Astrocyte of the spinal cord (primary cell): ENCODE measurements at places on chromosomes 4 and X.
A peak's percentile ranks its signal among the peaks of the same experiment; 100 is the strongest.

GRCh38 chr4:139278485-139278884, 1.5 kb downstream of the MGARP start:
- DNase-seq = no peak

DNA sequence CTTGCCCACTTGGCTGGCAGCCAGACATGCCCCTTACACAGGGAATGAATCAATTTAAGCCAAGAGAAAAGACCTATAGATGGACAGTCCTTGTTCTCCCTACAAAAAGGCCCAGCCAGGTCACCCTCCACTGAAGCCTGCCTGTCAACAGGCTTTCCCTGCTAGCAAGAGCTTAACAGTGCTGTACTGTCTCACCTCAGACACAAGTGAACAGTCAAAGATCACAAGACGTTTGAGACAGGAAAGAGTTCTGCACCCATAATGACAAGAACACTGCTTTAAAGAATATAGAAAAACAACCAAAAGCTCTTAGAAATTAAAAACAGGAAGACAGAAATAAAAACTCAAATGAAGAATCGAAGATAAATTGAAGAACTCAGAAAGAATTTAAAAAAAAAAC, 4.6 kb downstream of the RNF175 start:
- no peak for DNase-seq

DNA sequence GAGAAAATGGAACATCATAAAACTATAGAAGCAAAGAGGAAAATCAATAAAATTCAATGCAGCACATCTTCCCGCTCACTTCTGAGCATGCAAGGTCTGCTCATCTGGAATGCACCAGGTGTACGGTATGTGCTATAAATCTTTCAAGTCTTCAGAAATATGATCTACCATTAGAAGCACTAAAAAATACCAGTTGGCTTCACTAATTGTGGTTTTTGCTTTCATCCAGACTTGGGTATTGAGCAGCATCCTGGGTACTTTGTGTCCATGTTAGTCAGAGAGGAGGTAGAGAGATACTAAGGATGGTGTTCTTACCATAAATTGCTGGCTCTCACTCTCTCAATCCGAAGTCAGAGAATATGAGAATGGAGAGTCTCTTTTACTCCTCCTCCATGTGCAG, 477.1 kb downstream of the PPARGC1A start:
- no peak for DNase-seq

- no peak for DNase-seq
These were observed 78.3 kb downstream of the CT47B1 start for GRCh38 chrX:120797188-120797851.

DNA sequence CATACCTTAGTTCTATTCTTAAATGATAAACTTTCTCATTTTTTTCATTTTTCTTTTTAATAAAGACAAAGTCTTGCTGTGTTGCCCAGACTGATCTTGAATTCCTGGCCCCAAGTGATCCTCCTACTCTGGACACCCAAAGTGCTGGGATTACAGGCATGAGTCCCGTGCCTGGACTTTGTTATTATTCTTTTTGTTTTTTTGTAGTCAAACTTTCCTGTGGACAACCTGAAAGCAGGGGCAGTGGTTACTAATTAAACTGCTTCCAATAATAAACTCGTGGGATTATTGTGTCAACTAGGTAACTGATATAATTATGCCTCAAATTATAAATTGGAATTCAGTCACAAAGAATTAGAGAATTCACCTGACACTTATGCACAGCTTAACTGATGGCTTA, 107.8 kb upstream of the RAPGEF2 start:
- no peak for DNase-seq

DNA sequence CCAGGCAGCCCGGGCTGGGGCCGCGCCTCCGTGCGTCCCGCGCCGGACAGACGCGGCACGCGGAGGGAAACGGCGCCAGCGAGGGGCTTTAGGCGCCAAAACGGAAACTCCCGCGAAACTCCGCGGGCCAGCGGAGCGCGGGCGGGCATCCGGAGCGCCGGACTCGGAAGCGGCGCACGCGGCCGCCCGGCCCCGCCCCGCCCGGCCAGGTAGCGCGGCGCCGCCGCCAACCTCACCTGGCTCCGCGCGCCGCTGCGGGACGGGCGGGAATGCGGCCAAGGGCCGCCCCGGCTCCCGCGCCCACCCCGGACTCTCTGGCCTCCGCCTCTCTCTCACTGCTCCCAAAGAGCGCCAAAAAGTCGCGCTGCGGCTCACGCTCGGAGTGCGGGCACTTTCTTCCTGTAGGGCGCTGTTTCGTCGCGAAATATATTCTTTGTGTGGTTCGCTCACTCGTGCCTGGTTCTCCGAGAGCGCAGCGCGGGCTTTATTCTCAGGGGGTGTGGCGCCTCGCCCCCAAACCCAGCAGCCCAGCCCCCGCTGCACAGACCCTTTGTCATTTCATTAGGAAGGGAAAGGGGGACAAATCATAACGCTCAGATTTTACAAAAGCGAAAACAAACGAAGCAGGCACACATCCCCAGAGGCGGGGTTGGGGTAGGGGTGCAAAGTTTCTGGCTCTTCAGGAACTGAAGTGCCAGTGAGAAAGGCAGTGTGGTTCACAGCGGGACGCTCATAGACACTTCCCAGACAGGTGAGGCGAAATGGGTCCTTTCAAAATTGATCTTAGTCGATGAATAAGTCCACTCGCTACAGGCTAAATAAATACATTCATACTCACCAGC, 961 bp upstream of the MBNL3 start:
- DNase-seq = no peak

- DNase-seq = peak; percentile 84
These were observed 51.8 kb downstream of the RBPJ start for GRCh38 chr4:26372525-26373172.

DNA sequence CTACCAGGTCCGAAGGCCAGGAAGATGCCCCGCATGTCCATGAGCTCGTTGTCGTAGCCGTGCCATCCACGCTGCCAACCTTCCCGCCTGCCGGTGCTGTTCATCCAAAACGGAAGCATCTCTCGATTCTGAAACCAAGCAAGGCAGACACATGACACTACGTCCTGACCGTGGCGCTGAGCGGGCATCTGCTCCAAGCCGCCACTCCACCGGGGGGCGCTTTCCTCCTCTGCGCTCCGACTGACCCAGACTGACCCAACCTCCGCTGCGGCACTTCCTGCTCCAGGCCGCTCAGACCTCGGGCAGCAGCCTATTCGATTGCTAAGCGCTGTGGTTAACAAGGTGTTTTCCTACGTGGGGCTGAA, 120.5 kb downstream of the ENPP6 start:
- no peak for DNase-seq

DNA sequence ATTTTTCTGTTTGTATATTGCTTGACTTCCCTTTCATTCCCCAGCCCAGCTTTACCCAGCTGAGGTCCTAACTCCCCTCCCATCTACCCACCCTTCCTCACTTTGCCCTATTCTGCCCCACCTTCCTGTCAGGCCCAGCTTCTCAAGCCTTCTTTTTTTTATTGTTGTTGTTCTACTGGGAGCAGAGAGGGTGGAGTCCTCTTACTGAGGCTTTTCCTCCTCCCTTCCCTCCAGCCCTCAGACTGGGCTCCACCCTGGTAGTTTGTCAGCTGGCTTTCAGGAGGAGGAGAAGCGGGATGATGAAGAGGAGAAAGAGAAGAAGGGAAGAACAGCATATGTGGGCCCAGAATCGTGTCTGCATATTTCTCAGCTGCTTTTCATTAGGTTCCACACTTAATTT, 3.2 kb upstream of the KLF8 start:
- no peak for DNase-seq

GRCh38 chr4:53508446-53508845, 82.8 kb downstream of the LNX1 start:
- DNase-seq = peak; percentile 82

GRCh38 chr4:158209825-158210807, at the start of gene TMEM144:
TSS of gene TMEM144 (plus strand) at chr4:158210486. CDS start at chr4:158212668, 2,182 bp downstream.
- DNase-seq = peak; percentile 91

GRCh38 chrX:69027181-69028005, 137.9 kb downstream of the PJA1 start:
- DNase-seq = peak; percentile 60

GRCh38 chr4:13529128-13529919, 15.0 kb downstream of the NKX3-2 start:
- no peak for DNase-seq

DNA sequence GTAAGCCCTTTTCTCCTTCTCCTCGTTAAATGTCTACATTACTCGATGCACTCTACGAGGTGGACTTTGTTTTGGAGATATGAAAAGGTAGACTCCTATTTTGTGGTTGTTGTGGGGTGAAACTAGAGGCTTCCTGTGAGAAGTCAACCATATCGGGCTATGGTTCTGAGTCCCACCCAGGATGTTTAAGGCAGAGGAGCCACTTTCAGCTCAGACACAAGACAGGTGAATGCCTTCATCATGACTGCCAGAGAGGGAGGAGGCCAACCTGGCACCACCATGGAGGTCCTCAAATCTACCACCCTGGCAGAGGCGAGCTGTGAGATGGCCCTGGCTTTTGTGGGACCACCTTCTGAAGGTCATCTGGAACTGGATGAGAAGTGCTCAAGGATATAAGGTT, 154.4 kb upstream of the KLF3 start:
- DNase-seq = no peak

DNA sequence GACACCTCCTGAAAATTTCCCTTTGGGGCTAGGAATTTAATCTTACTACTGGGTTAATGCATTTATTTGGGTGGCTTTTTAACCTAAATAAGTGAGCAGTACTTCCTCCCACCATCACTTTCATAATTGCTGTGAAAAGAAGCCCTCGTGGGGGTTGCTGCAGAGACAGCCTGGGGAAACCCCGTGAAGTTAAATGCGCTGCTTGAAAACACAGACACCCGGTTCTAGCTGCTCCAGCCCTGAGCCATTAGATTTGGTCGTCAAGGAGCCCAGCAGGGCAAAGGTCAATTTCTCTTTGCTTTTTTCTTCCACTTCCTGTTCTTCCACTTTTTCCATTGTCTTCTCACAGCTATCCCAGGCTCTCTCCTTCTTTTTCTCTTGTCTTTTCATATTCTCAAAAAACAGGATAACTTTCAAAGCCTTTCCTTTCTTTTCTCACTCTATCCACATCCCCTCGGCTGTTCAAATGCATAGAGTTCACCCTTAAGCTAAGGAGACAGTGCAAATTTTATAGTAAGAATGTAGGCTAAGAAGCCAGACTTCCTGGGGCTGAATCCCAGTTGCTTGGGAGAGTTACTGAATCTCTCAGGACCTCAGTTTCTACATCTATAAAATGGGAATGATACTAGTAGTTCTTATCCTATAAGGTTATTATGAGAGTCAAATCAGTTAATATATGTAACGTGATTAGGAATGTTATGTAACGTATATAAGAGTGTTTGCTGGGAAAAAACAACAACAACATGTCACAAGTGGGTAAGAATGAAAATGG, 91.5 kb upstream of the ZNF827 start:
- no peak for DNase-seq

- DNase-seq = no peak
These were observed 215.4 kb downstream of the UGT8 start for GRCh38 chr4:114813961-114814360.

DNA sequence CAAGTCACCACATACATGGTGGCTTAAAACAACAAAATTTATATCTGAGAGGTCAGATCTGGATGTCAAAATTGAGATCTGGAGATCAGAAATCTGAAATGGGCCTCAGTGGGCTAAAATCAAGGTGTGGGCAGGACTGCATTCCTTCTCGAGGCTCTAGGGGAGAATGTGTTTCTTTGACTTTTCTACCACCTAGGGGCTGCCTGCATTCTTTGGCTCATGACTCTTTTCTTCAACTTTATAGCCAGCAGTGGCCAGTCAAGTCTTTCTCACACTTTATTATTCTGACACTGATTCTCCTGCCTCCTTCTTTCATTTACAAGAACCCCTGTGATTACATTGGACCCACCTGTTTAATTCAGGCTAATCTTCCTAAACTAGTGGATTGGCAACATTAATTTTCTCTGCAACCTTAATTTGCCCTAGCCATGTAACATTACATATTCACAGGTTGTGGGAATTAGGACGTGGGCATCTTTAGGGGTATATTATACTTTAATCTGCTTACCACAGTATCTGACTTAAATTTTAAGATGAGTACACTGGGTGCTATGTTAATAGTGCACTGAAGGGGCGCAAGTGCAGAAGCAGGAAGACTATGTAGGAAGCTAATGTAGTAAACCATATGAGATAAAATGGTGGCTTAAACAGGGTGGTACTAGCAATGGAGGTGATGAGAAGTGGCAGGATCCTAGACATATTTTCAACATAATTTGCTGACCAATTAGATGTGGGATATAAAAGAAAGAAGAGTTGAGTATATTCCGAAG, 188.0 kb downstream of the SLC4A4 start:
- no peak for DNase-seq
